ENCODE measurements at places on chromosomes 4 and X. TPM values are rescaled to one million over a fixed set of nuclear protein-coding genes. Genes with fewer than 3 reads are reported as not detected.

The GAK gene
- total RNA-seq, result 208 TPM

DNA sequence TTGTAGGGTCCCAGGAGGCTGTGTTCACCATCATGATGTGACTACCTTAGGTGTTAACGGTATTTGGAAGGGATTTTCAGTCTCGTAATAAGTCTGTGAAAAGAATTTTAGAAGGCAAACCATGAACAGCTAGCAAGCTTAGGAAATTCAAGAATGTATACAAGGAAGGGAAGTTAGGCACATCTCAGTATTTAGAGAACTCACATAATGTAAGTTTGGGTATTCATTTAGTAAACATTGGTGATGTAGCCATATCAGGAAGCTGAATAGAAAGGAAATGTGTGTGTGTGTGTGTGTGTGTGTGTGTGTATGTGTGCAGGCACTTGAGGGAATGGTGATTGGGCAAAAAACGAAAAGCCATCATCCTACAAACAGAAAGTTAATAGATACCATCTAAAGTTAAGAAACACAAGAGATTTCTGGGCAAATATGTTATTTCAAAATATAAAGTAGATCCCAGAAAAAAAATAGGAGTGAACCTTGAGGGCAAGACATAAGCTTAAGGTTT, 34.7 kb upstream of the PRKX start:
- no peak for DNase-seq

DNA sequence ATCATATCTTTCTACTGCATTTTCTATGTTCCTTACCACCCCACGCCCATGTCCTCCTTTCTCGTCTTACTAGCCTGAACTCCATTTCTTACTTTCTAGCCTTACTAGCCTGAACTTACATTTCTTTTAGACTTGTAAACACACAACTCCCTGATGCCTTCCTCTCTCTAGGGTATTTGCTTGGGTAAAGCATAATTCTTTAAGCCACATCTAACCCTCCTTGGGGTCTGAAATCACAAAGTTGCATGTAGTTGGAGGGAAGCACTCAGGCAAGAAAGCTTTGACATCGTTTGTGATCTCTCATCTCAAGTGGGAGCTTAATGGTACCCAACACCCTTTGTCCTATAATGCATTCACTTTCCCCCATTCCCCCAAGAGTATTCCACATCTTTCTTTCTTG, 124.4 kb downstream of the SPOCK3 start:
- DNase-seq, result no peak

GRCh38 chr4:52883707-52884669, 21.9 kb downstream of the RASL11B start:
- no peak for DNase-seq

The HSFX3 gene
- total RNA-seq, result not detected

GRCh38 chrX:117147249-117147648, 684.5 kb upstream of the CT83 start:
- DNase-seq, result no peak

DNA sequence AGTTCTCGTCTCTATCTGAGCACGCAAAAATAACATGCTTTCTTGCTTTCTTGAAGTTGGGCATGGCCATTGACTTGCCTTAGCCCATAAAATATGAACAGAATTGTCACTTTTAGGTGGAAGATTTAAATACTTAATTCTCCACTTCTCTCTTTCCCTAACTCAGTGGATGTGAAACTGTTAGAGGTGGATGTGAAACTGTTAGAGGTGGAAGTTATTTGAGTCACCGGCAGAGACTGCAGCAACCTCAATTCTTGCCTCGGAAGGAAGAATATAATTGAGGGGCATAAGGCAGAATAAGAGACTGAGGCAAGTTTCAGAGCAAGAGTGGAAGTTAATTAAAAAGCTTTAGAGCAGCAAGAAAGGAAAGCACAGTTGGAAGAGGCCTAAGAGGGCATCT, 2.8 kb upstream of the PARM1 start:
- no peak for DNase-seq

The SLC10A3 gene
- 30.2 TPM for total RNA-seq

DNA sequence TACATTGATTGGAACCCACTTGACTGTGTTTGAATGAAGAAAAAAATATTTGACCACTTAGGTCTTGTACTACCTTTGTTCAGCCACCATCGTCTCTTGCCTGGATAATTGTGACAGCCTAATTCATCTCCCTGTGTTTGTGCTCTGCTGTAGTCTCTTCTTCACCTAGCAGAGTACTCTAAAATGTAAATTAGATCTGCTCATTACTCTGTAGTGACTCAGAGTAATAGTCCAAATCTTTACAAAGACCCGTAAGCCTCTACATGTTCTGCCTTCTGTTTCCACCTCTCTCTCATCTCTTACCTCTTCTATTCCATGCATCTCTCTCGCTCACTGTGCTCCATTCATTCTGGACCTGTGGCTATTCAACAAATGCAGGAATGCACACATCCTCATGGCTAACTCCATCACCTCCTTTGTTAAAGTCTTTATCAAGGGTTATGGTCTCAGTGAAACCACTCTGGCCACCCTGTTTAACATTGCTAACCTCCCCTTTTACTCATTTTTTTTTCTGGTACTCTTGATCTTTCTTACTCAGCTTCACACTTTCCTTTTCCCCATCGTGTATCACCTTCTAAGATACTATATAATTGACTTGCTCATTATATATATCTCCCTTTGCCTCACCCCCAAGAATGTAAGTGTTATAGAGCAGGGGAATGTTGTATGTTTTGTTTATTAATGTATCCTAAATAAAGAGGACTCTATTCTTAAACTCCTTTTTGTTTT, 98.4 kb downstream of the STIM2 start:
- DNase-seq, result no peak
